Stimulated activated CD8-positive, alpha-beta memory T cell treated with anti-CD3 and anti-CD28 coated beads, Interleukin-4, amount 100 ng/mL, for 4 hours (primary cell): ENCODE measurements at places on chromosomes 11 and 22.

GRCh38 chr22:37229012-37229804 is 14.9 kb downstream of the RAC2 start:
- DNase-seq, result no peak

GRCh38 chr11:120548682-120549209 is 37.2 kb downstream of the GRIK4 start:
- DNase-seq, result no peak

GRCh38 chr22:49066619-49067018 is 761.1 kb downstream of the BRD1 start:
- no peak for DNase-seq

GRCh38 chr11:71282581-71283351 is 30.4 kb upstream of the SHANK2 start:
- no peak for DNase-seq

GRCh38 chr11:120068114-120068573 is 69.8 kb downstream of the TRIM29 start:
- DNase-seq, result no peak

GRCh38 chr22:21009638-21010425 is 5.1 kb upstream of the P2RX6 start:
- no peak for DNase-seq

DNA sequence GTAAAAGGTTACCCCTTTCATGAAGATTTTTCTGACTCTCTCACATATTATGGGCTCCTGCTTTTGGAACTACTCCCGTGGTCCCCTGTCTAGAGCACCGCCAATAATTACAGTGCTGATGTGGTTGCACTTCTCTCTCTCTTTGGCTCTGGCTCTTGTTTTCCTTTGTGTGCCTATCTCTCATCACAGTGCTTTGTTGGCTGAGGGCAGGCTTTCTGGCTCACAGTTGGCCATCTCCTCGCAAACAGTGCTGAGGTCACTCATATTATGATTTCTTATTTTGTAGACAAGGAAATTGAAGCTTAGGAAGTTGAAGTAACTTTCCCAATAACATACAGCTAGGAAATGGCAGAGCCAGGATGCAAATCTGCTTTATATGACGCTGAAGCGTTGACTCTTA is 192.5 kb downstream of the DDX10 start:
- DNase-seq, result no peak

DNA sequence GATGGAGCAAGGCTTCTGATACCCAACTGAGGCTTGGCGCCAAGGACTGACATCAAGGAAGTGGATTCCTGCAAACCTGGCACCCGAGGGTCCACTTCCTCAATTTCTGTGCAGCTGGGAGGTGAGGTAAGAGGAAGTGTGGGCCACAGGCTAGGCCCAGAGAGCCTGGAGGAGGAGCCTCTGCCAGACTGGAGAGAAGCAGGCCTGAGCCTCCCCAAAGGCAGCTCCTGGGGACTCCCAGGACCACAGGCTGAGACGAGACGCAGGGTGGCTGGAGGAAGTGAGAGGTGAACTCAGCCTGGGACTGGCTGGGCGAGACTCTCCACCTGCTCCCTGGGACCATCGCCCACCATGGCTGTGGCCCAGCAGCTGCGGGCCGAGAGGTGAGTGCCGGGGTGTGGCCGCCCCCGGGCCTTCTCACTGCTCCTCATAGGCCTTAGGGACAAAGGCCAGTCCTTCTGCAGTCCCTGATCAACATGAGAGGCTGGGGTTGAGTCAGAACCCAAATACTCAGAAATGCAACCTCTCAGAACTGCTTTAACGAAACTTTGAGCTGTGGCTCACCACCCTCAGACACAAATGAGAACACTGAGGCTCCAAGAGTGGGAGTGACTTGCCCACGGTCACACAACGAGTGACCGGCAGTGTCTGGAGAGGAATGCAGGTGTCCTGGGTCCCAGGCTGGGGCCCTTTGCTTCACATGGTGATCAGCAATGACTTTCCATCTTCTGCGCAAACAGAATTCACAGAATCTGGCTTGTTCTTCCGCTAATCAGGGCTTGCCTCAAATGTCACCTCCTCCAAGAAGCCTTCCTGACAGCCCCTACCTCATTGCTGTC is at the start of gene NCF4:
TSS of gene NCF4 (plus strand) at position 186 of the 839 bp plus-strand sequence. CDS start at position 352, 166 bp downstream.
- DNase-seq, result no peak

GRCh38 chr11:108221371-108221770 is 1.1 kb downstream of the NPAT start:
- DNase-seq, result no peak

- no peak for DNase-seq
Observed at GRCh38 chr11:88292171-88292843, 45.2 kb downstream of the CTSC start.

DNA sequence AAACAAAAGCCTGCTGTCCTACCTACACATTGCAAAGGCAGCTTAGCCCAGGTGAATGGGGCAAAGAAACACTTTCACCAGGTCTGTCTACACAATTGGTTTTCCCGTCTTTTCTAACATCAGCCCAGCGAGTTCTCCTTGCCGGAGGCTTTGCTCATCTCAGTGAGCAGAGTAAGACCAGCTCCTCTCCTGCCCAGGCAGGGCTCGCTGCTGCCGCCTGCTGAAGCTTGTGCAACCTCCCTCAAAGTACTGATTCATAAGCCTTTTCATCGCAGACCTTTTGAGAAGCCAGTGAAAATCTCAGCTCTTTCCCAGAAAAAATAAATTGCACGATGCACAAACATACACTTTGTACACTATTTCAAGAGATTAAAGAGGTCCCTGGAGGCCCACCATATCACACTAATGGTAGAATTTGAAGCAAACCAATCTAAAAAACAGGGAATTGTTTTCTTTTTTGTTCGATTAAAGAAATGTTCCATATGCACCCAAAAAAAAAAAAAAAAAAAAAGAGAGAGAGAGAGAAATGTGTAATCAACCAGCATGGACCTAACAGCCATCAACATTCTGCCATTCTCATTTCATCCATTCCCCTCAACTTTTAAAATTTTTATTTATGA is 328.1 kb upstream of the MPPED2 start:
- DNase-seq, result no peak

DNA sequence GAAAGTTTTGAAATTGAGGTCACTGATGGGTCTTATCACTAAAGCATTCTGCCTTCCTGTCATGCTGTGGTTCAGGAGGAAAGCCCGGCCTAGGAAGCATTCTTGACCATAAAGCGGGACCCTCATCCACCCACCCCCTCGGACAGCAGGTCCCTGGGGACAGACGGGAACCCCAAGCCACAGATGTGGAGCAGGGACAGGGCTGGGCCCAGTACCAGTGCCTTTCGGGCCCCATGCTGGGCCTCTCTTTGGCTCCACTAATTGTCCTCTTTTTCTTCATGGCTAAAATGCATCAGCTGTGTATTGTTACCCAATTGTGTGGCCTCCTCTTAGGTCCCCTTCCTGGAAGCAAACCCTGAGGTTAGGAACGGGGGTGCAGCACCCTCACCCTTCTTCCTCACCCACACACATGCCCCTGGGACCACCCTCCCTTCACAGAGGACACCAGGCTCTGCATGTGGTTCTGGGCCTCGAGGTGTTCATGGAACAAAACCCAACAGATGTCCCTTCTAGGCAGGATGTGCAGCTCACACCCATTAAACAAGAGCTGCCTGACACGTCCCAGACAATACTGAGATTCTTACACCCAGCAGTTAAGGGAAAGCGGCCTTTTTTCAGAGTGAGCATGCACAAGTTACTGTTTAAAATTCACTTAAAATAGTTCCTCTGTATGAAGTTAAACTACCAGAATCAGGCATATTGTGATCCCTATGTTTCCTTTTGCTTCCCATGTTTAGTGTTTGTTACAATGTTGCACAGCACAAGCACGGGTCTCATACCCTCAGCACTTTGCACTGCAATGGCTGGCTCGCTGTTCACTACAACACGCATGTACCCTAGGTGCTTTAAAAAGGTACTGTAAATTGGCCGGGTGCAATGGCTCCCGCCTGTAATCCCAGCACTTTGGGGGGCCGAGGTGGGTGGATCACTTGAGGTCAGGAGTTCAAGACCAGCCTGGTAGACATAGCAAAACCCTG is 807.6 kb downstream of the BRD1 start:
- no peak for DNase-seq

GRCh38 chr22:27639248-27640086 is 162.1 kb downstream of the MN1 start:
- DNase-seq, result no peak

GRCh38 chr22:36194971-36195370 is 6.6 kb downstream of the APOL4 start:
- DNase-seq, result no peak

DNA sequence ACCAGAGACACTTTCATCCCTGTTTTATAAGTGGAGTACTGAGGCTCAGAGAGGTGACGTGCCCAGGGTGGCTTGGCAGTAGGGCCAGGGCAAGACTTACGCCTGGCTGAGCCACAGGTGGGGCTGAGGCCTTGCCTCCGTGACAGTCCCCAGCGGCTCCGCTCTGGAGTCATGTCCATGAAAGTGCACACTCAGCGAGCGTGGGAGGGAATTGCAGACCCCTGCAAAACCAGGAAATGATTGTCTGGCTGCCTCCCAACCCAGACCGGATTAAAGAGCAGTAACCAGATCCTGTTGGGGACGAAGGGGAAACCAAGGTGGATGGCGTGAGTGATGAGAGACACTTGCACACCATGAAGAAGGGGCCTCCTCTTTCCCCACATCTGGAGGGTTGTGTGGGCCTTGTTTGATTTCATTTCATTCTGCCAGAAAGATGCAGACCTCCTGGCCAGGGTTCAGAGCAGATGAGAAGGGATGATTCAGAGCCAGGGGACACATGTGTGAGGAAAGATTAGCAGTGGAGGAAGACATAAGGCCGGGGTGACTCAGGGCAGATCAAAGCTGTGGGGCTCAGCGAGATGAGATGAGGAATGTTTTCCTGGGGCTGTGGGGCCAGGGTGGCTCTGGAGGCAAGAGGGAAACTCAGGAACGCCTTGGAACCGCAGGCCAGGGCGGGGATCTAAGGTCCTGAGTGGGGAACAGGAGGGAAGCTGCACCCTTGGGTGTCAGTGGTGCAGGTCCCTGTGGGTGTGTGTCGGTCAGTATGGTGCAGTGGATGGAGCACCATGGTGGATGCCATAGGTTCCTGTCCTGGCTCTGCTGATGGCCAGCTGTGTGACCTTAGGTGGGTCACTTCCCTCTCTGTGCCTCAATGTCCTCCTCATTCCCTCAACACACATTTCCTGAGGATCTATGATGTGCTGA is 29.9 kb upstream of the LRRC32 start:
- no peak for DNase-seq

- no peak for DNase-seq
Observed at GRCh38 chr22:39363751-39364515, 14.1 kb downstream of the SYNGR1 start.

DNA sequence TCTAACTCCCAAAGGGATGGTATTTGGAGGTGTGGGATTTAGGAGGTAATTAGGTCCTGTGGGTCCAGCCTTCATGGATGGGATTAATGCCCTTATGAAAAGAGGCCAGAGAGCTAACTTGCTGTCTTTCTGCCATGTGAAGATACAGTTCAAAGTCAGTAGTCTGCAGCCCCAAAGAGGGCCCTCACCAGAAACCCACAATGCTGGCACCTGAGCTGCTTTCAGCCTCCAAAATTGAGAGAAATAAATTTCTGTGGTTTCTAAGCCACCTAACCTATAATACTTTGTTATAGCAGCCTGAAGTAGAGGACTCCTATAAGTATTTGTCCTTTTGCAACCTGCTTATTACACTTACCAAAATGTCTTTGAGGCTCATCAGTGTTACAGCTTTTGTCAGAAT is 16.2 kb downstream of the ATM start:
- no peak for DNase-seq

DNA sequence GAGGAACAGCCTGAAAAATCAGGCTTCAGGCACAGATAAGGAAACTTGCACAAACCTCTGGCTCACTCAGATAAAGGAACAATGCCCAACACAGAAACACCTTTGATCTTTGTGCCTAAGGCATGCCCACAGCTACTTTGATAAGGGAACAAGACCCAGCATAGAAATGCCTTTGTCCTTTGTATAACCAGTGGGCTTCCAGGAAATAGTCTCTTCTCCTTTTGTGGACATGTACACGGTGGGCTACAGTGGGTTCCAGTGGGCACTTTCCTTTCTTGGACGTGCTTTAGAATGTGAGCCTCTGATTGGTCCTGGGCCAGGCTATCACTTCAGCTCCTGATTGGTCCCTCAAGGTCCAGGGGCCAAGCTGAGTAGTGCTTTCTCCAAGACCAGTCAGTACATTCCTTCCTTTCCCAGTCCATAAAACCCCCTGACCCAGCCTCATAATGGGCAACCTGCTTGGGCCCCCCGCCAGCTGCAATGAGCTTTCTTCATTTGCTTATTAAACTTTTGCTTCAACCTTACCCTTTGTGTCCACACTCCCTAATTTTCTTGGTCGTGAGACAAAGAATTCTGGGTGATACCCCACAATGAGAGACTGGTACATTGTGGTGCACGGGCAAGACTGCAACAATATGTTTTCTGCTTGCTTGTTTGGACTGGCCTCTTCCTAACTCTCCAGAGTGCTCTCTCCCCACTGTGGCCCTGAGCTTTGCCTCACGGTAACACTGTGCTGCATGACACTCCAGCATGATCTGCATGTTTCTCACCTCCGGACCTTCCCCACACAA is 1.7 kb upstream of the CABIN1 start:
- no peak for DNase-seq

DNA sequence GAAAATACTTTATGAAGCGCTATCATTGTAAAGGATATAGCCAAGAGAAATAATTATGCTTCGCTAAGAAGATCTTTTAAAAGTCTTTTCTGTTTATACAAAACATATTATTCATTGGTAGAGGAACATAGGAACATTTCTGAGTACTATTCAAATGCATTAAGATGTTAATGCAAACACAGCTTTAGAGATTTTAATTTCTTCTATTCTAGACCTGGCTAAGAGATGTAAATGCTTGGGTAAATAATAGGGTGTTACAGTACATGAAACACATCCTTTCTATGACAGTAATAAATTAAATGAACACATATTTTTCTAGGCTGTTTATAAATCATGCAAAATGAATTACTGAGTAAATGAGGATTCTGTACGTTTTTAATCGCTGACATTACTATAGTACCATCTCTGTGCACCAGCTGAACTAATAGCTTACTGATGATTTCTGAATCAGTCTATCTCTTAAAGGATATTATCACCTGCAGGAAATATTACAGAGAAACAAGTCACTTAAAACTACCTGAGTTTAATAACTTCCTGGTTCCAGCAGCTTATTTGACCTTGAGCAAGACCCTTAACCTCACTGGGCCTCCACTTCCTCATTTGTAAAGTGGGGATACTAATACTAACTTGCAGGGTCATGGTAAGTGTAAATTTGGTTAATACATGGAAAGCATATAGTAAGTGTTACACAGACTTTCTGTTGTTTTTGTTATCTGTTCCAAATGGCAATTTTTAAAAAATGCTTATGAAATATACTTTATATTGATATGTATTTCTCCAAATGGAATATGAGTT is 344.9 kb downstream of the DYNC2H1 start:
- no peak for DNase-seq
